ENCODE measurements at places on chromosomes 6 and 20. TPM values are rescaled to one million over a fixed set of nuclear protein-coding genes. Genes with fewer than 3 reads are reported as not detected.

DNA sequence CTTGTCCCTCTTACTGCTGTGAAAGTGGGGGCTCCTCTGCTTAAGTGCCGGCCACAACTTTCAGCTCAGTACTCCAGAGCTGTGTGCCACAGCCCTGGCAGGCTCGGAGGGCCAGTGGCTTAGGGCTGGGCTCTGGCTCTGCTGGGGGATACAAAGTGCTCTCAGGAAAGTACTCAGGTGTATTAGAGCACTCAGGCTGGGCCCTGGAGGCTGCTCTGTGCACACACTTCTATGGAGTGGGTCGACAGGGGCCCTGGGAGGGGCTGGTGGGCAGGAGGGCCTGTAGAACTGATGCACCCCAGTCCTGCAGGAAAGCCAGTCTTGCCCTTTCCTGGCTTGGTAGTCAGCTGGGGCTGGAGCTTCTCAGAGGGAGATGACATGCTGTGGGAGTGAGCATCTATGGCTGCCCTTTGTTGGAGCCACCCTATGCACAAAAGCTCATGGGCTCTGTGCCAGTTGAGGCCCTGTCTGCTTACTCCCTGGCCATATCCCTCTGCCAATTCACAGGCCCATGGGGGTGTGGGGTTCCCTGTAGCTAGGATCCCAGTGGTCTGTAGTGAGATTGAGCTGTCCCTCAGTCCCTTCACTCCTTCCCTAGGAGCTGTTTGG lies 22.0 kb downstream of the CENPW start:
- no peak for DNase-seq

SIM1 gene
- 0.10 TPM for total RNA-seq

GRCh38 chr6:169950558-169950957 lies 199.1 kb downstream of the ERMARD start:
- DNase-seq = peak; percentile 35

DNA sequence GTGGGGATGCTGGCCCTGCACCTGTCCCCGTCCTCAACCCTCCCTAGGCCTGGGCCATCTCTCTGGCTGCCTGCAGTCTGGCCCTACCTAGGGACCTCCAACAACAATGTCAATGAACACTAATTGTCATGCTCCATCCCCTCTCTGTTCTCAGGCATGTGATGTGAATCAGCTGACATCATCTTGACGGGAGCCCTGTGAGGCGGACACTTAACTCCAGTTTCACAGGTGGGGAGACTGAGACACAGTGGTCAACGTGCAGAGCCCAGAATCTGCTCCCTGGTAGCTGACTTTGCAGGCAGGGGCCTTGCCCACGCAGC lies 762 bp upstream of the TCEA2 start:
- no peak for DNase-seq

TSPO2 gene
- not detected for total RNA-seq

- no peak for DNase-seq
Measured at GRCh38 chr6:13248994-13249393, 79.3 kb downstream of the TBC1D7 start.

Data from aorta (tissue), 5 donors.